Hippocampal formation (tissue), 2 donors: ENCODE measurements at places on chromosomes 13 and 19.

GRCh38 chr13:51063909-51064308, 47.2 kb downstream of the C13orf42 start:
- no peak for DNase-seq

- DNase-seq: peak; percentile 59
Observed at GRCh38 chr19:1266129-1266915, 2.8 kb upstream of the CIRBP start.

DNA sequence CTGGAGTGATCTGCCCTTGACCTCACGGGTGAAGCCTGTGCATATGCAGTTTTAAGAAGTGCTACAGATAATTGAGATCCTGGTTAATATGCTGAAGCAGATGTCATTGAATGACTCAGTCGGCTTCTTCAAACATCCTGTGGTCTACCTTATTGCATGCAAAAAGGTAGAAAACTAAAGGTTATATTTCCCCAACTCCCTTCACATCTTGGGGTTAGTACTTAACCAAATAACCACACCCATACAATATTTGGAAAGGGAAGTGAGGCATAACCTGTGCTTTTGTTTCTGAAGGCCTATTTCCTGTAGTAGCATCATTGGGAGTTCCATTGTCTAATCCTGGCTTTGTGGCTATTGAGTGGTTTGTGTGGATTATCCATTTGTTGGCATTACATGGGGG, 58.3 kb downstream of the RAP2A start:
- no peak for DNase-seq

DNA sequence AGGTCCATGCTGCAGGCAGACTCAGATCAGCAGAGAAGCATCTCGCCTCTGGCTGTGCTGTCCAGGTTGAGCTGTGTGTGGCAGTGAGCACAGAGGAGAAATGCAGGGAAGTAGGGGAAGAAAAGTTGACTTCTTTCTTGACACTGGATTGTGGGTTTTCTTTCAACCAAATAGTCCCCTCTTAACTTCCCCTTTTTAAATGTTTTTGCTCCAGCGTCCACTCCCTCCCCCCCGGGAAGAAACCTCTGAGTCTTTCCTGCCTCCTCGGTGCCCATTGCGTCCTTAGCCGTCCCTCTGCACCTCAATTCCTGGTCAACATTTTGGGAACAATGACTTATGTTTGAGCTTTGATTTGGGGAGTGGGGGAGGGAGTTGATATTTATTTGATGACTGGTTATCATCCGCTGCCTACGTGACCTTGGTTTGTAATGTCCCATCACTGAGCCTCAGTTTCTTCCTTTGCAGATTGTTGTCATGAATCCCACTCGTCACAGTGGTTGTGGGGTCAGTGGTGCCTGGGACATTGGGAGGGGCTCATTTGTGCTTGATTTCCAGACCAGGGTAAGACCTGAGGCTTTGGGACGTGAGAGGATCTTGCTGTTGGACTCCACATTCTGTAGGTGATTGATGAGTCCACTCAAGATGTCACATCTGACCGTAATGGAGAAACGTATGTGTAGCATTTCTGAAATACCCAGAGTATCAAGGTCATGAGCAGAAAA, at the start of gene LILRB2:
TSS of gene LILRB2 (minus strand) at position 104 of the 722 bp plus-strand sequence. CDS start 614 bp downstream, outside the sequence.
- no peak for DNase-seq

DNA sequence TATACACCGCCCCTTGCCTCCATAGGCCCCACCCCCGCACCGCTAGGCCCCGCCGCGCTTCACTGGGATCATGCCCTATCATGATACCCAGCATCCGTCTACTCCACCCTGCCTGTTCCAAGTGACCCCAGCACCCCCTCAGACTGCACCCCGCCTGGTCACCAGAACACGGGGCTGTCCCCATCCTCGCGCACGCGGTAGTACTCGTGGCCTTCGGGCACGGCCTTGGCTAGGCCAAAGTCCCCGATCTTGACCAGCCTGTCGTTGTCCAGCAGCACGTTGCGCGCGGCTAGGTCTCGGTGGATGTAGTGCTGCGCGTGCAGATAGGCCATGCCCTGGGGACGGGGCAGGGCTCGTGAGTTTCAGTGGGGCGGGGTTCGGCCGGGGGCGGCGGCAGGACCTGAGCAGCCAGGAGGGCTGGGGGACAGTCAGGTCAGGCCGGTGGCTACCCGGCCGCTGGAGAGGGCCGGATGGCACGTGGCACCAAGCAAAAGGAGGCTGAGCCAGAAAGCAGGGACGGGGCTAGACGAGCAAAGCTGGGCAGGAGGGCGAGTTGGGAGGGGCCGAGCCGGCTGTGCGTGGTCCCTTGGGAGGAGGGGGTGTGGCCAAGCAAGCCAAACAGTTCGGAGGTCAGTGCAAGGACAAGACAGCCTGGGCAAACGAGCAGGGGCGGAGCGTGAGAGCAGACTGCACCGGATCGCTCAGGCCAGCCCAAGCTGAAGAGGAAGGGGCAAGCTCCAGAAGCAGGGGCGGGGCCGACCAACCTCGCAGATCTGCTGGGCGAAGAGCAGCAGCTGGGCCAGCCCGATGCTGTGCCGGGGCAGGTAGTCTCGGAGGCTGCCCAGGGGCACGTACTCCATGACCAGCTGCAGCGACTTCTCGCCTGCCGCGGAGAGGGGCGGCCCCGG, 13.6 kb upstream of the ICAM3 start:
- DNase-seq: no peak

DNA sequence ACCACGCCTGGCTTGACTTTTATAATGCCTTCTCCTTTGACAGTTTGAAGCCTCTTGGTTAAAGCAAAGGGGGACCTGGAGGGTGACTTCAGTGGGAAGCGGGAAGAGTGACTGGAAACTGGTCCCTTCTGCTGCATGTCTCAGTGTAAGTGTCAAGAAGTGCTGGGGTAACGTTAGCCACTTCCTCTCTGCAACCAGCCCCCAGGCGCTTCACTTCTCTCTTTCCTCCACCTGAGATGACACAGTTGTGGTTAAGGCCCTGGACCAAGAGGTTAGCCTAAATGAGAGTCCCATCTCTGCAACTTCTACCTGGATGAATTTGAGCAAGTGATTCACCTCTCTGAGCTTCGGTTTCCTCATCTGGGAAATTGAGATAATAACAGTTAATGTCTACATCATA, 16.3 kb downstream of the LEUTX start:
- DNase-seq: no peak

GRCh38 chr13:65857942-65858565, 1372.1 kb downstream of the PCDH9 start:
- no peak for DNase-seq

DNA sequence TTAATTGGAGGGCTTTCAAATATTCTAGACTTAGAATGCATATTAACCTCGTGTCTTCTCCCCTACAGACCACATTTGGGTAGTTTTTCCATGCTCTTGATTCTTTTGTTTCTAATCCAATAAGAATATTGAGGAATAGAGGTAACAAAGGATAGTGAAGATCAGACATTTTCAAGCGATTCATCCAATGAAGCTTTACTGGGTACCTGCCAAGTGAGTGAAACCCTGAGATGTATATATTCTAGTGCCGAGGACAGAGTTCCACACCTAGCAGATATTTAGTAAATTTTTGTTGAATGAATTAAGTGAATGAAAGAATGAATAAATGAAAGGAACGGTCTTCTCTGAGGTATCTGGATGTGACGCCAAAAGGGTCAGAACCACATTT, 442 bp upstream of the RFC3 start:
- no peak for DNase-seq

GRCh38 chr19:34181111-34181864, 9.0 kb downstream of the LSM14A start:
- no peak for DNase-seq
